ENCODE measurements at places on chromosomes 4 and X.

DNA sequence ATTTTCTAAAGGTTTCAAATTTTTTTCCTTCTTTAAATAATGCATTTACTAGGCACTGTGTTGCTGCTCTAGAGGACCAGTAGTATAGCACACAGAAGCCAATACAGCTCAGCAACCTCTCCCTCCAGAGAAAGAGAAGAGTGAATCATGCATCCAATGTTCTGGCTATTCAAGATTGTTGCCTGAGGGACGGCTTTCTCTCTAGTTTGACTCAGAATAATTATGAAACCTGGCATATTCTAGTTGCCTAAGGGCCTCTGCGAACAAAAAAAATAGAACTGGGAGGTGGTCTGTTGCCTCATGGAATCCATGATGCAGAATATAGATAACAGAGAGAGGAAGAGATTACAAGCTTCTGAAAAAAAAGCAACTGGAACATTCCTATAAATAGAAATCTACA, 1233.3 kb upstream of the PABPC4L start:
- no peak for DNase-seq

DNA sequence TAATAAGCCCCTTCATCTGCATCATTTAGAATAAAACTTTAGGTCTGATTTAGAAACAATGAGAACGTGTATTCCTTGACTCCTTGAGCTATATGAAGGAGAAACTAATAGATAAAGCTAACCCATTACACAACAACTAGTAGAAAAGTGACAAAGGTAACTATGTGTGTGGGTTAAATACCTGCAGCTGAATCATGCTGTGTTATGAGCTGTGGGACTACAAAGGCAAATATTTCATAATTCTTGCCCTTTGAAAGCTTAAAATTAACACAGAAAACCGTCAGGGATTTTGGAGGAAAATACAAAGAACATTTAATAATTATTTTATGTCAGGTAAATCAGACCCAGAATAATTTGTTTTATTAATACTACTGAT, 898 bp upstream of the NDP start:
- no peak for DNase-seq

DNA sequence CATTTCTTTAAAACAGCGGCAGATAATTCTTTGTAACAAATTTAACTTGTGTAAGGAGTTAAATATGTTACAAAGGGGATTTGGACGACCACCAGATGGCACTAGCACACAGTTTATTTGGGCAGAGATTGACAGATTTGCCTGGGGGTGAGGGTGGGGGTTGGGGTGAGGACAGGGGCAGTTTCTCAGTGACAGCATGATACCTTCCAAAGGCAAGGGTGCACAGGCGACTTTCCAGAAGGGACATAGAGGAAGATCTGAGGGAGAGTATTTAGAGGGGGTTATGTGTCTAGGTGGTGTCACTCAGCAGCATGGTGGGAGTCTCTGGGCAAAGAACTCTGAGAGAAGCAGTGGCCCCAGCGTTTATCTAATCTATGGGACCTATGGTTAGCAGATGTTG, 9.6 kb upstream of the TMA16 start:
- DNase-seq, result no peak

DNA sequence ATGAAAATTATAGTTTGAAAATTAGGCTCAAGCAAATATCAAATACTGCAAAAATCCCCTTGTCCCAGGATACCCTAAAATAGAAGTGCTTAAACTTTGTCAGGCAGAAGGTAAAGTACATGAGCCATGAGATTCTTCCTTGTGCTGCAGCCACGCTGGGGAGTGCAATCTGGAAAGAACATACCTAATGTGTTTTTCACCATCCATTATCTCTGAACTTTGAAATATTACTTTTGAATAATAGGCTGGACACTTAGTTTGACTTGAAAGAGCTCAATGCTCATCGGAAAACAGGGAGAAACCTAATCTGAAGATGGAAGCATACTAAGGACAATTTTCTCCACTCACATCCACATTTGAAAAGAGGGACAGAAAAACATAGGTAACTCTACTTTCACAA, 18.9 kb downstream of the THAP9 start:
- DNase-seq, result no peak

DNA sequence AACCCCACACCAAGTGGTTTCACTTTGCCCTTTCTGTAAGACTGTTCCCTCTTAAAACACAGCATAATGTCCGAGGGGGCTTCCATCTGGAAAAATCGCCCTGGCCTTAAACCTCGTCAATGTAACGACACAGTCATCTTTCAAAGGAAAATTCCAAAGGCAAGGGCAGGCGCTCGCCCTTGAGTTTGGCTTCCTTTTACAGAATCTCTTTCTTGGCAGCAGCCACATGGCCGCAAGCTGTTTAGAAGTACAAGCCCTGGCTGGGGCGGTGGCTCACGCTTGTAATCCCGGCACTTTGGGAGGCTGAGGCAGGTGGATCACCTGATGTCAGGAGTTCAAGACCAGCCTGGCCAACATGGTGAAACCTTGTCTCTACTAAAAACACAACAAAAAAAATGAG, 27.1 kb upstream of the GRPEL1 start:
- no peak for DNase-seq

GRCh38 chrX:151759041-151759708, 24.6 kb downstream of the CNGA2 start:
- DNase-seq, result no peak

DNA sequence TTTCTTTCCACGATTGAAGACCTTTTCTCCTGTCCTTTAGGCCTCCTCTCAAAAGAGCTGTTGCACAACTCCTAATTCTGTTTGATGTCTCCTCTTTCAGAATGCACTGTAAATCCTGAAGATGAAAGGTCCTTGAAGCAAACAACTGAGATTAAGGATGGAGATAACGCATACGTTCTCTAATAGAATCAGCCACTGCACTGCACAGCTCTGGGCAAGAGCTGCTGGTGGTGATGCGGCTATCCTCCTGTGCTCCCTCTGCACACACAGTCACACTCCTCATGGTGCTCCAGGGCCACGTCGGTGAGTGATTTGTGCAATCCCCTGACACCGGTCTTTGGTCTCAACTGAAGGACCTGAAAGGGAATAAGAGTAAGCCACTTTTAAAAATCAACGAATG, 208.7 kb downstream of the PDGFC start:
- no peak for DNase-seq

- no peak for DNase-seq
Observed at GRCh38 chrX:10166248-10166716, 9.5 kb downstream of the CLCN4 start.

GRCh38 chr4:39335566-39335965, 30.6 kb downstream of the RFC1 start:
- DNase-seq, result no peak

DNA sequence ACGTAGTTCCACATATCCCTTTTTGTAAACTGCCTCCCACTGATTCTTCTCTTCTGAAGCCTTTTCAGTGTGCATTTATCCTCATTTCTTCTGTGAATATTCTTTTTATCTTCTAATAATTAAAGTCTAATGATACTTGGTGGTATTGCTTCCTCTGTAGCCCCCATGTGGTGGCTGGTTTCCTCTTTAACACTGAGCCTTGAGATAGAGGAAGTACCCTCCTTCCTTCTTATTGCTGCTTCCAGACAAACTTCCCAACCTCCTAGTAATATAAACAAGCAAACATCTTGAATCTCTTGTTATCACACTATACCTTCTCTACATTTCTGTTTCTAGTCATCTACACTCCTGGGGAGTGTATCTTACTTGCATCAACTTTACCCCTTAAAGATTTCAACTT, 310.5 kb upstream of the GIMD1 start:
- no peak for DNase-seq

DNA sequence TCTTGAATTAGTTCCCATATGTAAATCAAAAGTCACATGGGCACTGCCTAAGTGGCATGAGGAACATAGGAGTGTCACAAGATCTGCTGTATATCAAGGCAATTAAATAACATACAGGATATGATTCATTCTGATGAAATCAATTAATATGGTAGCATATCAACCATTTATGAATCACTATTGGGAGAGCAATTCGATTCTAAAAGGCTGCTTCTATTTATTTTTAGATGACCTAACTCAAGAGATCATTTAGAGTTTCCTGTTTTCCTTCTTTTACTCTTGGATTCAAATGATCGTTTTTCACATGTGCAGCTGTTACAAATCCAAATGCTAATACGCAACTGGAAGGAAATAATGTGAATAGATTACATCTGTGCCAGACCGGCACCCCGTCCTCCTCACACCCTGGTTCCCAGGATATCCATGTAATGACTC, 81.9 kb downstream of the HCCS start:
- DNase-seq, result no peak

GRCh38 chr4:179989975-179990374, 2253.2 kb upstream of the TENM3 start:
- no peak for DNase-seq

- DNase-seq, result no peak
Observed at GRCh38 chr4:75555294-75556164, at the start of gene ODAPH. Gene ODAPH, plus strand, starts transcription at chr4:75556066. Its CDS starts 17 bp downstream, at chr4:75556083.

- DNase-seq, result no peak
Observed at GRCh38 chr4:169899295-169899694, 126.9 kb downstream of the MFAP3L start.

DNA sequence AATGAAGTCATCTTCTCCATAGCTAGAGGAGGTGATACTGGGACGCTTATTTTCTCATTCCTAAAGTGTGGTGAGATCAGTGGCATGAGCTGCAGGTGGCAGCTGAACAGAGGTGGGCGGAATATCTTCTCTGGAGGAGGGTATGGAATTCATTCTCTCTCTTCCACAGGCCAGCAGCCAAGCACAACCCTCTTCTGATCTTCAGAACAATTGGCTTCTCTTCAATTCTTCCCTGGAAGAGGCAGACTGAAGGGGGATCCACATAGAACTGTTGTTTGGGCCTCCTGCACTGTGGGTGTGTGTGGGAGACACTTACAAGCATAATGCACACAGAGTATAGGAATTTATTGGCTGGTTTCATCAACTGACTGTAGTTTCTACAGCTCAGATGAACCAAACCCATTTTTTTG, 180.4 kb upstream of the RASGEF1B start:
- no peak for DNase-seq

- DNase-seq, result no peak
Observed at GRCh38 chrX:153884136-153884535, 1.8 kb downstream of the L1CAM start.

DNA sequence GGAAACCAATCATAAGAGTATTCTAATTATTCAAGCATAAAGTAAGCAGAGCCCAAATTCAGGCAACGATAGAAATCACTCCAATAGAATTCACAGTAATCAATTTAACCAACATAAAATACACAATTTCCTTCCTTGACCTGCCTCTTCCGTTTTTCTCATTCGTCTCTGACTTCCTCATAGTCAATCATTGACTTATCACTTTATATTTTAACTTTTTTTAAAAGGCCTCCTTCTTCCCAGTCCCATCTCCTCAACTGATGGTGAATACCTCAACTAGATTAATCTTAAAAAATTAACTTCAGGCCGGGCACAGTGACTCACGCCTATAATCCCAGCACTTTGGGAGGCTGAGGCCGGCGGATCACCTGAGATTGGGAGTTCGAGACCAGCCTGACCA, 13.3 kb downstream of the CNOT6L start:
- DNase-seq, result no peak

DNA sequence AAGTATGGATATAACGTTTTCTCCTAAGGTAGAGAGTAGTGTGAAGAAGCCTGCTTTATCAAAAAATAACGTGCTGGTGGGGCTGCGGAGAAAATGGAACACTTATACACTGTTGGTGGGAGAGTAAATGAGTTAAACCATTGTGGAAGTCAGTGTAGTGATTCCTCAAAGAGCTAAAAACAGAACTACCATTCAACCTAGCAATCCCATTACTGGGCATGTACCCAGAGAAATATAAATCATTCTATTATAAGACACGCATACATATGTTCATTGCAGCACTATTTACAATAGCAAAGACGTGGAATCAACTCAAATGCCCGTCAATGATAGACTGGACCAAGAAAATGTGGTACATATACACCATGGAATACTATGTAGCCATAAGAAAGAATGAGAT, 196.4 kb downstream of the DMD start:
- DNase-seq, result no peak

DNA sequence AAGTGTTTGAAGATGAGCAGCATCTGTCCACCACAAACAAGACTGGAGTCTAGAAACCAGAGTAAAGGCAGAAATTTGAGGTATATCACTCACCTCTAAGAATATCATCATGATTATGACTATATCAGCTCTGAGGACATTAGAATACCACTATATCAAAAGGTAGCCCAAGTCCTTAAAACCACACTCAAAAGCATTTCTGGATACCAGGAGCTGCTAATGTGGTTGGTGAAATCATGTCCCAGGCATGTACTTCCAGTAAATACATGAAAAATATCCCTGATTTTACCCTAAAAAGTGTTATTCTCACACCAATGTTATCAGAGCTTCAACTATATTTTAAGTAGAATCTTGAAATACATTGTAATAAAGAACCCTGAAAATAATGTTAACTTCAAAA, 136.3 kb upstream of the SMAD1 start:
- DNase-seq, result no peak

DNA sequence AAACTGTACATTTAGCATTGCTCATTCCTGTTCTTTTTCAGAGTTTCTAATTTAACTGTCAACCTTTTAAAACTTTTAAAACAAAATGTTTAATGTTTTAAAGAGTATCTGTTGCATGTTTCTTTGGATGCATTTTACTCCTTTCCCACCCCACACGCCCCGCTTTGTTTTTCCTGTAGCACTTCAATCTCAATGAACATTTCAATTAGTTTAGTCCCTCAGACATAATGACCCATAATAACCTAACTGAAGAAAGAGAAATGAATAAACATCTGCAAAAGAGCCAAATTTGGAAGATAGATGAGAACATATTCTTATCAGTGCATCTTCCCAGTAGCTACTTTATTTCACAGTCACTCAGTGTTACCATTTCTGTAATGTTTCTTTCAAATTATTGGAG, 7.5 kb downstream of the PCDH10 start:
- no peak for DNase-seq

DNA sequence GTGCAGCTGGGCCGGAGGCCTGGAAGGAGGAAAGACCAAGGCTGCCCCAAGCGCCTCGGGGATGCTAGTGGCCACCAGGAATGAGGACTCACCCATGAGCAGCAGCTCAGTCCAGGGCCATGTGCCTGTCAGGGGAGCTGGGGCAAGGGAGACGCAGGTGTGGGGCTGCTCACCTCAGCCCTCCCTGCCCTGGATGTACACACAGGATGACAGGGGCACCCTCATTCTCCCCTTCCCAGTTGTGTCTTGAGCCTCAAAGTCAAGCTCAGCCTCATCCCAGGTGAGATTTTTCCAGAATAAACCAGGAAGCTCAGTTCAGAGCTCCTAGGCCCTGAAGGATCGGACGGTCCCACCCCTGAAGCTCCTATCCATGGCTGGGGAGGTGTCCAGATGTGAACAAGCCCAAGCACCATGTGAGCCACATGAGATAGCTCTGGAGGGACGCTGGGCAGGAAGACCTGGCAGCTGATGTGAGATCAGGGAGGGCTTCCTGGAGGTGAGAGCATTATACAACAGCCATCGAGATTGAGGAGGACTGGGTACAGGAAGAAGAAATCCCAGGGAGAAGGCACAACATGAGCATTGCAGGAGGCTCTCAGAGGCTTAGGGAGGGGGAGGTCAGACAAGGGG, 23.0 kb downstream of the HTRA3 start:
- no peak for DNase-seq

- no peak for DNase-seq
Observed at GRCh38 chr4:2757426-2757825, 1.3 kb upstream of the TNIP2 start.
